ENCODE measurements at places on chromosomes 12 and 14.
A peak's percentile ranks its signal among the peaks of the same experiment; 100 is the strongest.

GRCh38 chr12:12954356-12954755 is 2.4 kb upstream of the GPRC5D start:
- no peak for DNase-seq

GRCh38 chr12:20403230-20403629 is 34.9 kb downstream of the PDE3A start:
- no peak for DNase-seq

- DNase-seq = no peak
These were observed 4.7 kb upstream of the COCH start for GRCh38 chr14:30869551-30870155.

GRCh38 chr12:110252716-110253115 is 28.3 kb upstream of the ATP2A2 start:
- no peak for DNase-seq

DNA sequence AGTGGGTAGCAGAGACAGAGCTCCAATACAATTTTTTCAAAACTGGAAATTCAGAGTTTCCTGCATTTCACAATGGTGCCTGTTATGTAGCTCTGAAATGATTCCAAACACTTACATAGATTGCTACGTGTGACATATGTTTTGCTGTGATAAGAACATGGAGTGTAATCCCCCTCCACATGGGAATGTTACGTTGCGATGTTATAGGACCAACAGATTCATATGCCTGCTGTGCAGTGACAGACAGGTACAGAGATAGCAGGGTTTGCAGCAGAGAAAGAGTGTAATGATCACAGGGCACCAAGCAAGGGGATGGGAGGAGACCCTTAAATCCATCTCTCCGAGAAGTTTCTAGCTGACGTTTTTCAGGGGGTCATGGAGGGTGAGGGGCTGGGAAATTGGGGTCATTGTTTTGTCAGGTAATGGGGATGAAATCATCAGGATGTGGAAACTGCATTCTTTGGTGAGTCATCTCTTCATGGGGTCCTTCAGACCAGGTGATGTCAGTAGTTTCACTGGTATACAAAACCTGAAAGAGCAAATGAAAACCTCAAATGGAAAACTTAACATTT is 76.6 kb upstream of the OSBPL8 start:
- no peak for DNase-seq

DNA sequence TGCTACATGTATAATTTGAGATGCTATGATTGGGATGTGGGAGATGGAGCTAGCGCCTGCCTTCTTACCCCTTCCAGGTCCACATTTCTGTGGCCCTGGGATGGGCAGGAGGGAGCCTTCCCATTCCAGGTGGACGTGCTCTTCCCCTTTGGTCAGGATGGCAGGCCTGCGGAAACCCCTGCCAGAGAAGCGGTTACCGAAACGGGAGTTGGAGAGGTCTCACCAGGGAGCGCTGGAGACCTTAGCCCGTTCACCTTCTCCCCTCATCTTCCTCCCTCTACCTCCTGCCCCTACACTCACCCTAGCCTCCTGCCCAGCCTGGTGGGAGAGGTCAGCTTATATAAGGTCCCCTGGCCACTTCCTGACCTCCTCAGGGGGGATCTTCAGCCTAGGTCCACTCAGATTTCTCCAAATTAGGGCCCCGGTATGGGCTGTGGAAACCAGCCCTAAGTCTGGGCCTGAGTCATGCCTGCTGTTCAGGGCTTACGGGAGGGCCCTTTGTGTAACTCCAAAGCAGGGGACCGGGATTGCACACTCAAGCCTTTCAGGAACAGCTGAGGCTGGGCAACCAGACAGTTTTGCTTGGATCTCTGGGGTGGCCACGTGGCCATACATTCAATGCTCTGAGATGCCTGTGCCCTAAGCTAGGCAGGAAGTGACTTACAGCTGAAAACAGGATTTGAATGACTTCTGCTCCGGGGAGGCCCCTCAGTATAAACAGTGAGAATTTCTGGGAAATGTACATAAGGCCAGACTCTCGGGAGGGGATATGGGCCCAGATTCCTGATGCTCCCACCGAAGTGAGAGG is 10.2 kb upstream of the MEG3 start:
- peak; percentile 38 for DNase-seq

DNA sequence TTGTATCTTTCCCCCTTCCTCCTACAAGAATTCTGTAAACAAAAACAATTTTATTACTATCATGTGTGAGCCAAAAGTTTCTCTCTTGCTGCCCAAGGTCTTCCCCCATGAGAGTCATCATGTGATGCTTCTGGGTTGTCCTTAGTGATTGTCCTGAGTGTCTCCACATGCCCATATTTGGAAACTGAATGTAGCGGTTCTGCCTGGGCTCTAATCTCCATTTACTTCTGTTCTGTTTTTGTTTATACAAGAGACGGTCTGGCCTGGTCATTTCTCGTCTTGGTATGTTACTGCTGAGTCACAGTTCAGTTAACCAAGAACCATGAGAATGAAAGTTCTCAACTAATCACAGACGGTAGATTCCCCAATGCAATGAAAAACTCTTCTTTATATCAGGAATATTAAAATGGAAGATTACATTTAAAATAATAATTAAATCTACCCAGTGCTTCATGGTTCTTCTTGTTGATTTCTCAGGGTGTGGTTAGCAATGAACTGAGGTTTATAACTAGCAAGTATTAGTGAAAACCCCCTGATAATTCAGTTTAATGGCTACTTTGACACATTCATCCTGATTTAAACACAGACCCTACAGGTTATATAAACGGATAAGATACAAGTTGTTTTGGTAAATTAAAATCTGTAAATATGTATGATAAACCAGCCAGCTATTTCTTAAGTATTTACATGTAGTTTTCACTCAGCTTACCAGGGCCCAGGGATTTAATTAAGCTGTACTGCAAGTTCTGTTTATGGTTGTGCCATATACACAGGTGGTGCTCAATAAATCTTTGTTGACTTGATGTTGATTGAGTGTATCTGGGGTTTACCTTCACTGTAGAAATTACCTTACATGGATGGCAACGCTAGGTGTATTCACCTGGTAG is 81.1 kb downstream of the PELI2 start:
- peak; percentile 89 for DNase-seq

GRCh38 chr12:69676257-69677012 is 22.7 kb downstream of the BEST3 start:
- no peak for DNase-seq

GRCh38 chr12:98725476-98726247 is 80.6 kb downstream of the APAF1 start:
- peak; percentile 74 for DNase-seq

DNA sequence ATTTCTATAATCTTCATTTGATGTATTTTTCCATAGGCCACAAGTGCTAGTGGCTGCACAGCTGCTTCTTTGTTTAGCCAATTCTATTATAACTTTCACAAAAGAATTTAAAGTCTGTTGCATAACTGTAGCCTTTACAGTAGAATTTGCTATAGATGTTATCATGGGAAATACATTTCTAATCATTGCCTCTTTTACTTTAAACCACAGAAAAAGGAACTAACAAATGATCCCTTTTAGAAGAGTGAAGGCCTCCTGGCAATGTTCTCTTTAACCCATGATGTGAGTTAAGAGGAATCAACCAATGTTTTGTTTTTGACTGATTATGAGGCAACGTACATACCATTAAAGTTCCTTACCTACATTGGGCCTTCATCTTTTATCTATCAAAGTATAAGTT is 68.8 kb downstream of the RPL10L start:
- DNase-seq = no peak

DNA sequence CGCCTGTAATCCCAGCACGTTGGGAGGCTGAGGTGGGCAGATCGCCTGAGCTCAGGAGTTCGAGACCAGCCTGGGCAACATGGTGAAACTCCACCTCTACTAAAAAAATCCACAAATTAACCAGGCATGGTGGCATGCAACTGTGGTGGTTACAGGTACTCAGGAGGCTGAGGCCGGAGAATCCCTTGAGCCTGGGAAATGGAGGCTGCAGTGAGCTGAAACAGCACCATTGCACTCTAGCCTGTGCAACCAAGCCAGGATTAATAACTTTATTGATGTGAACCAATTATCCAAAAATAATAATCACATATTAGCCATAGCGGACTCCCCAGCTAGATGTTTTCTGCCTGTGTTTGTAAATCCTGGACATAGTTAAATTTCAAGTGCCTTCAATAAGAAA is 1.8 kb upstream of the NUDT4 start:
- no peak for DNase-seq

DNA sequence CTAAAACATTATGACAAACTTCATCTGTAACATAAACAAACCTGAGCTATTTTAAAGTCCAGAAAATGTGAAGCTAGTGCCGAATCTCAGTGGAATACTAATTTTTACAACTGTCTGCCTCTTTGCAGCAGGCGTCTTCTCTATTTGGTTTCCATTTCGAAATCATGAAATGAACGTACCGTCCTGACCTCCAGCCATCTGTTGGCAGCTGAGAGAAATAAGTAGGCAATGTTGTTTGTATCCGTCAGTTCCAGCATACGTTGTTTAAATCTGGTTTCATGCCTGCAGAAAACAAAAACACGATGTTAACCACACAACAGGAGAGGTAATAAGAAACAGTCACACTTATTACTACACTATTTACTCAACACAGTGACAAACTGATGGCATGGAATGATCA is 54.3 kb upstream of the KCNJ8 start:
- DNase-seq = no peak

DNA sequence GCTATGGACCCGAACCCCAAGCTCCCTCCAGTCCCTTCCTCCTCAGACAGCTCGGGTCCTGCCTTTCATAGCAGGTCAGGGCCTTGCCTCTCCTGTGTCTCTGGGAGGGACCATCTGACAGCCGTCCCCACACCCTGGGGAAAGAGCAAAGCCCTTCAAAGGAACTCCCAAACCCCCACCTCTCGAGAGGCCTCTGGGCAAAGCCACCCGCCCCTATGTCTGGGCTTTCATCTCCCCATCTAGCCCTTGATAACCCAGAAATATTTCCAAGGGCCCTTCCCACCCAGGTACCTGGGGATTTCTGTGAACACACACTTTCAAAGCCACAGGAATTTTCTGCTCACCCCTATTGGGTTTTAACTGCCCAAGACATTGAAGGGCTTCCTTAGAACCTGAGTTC is 32.1 kb downstream of the SNRNP35 start:
- DNase-seq = no peak

- no peak for DNase-seq
These were observed 44.0 kb upstream of the OTX2 start for GRCh38 chr14:56854325-56854724.

GRCh38 chr14:100543471-100544455 is 43.5 kb downstream of the BEGAIN start:
- no peak for DNase-seq

DNA sequence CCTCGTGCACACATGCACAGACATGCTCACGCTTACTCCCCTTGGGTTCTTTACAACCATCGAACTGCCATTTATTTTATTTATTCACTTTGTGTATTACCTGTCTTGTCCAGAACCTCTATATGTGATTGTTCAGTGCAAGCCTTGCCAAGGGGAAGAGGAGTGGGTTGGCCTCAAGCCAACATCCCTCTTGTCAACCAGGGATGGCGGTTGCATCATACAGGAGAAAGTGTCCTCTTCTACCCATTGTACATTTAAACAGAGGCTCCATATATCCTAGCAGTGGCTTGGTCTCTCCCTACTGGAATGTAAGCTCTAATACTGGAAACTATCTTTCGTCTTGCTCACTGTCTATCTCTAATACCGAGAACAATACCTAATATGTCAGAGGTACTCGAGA is 108.4 kb downstream of the C12orf42 start:
- no peak for DNase-seq

- DNase-seq = no peak
These were observed 357.1 kb downstream of the RAD51B start for GRCh38 chr14:68176687-68177086.

DNA sequence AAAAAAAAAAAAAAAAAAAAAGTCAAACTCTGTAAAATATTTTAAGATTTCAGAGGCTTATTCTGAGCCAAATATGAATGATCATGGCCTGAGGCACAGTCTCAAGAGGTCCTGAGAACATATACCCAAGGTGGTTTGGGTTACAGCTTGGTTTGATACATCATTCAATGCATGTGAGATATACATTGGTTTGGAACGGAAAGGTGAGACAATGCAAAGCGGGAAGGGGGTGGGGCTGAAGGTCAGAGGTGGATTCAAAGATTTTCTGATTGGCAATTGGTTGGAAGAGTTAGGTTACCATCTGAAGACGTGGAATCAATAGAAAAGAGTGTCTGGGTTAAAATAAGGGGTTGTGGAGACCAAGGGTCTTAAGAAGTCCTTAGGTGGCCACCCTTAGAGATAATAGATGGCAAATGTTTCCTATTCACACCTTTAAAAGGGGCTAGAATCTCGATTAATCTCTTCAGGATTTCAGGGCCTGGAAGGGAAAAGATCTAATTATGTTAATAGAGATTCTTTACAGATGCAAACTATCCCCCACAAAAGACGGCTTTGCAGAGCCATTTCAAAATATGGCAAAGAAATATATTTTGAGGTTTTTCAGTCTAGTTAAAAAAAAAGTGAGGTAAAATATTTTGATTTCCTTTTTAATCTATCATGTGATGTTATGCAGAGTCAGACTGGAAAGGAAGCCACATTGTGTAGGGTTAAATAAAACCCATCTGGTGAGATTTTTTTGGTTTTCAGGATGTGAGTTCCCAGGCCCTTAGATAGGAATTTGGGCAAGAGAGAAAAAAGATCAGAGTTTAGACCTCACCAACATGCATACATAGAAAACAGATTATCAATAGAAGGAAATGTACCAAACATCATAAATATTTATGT is 173.8 kb upstream of the CNOT2 start:
- DNase-seq = no peak

- DNase-seq = no peak
These were observed 4.6 kb upstream of the SELPLG start for GRCh38 chr12:108638141-108638827.

DNA sequence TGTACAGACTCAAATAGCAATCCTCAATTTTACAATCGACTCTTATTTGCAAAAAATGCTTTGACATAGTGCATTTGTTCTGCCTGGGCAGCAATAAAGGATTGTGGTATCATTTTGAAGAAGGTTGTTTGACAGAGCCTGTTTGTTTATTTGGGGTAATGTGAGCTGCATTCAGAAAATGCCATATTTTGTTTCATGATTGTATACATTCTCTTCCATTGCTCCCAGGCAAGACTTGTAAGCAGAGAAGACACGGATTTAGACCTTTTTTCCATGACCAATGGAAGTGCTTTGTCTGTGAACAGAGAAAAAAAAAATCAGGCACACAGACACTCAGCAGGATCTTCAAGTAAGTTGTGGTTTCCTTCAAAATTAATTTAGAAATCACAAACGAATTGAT is 35.5 kb upstream of the ALX1 start:
- no peak for DNase-seq

All from astrocyte of the cerebellum (primary cell).